ENCODE measurements at places on chromosomes 16 and 17.

DNA sequence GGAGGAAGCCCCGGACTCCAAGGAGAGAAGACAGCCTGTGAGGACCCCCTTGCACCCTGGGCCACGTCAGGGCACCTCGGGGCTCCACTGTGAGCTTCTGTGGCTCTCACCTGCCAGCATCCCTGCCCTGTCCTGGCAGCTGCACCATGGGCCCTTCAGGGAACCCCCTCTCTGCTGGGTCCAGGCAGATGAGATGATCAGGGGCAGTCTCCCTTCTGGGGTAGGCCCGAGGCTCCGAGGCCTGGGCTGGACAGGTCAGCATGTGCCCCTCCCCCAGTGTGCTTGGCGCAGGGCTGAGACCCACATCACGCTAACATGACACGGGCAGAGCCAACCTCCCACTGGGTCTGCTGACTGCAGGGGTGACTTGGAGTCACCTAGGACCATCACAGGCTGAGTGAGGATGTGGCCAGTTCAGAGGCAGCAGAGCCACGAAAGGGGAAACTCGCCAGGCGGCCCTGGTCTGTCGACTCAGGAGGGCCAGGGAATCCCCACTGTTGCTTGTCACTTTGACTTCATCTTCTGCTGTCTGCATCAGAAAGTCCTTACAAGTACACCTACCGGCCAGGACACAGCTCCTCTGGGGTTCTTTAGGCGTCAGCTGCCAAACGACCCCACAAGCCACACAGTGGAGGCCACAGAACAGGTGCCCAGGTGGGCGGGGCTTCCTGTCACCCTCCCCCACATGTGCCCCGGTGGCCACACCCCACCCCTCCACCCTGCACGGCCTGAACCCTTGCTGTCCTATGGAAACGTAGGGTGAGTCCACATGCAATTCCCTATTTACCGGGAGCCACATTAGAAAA lies 2.2 kb downstream of the GALNS start:
- DNase-seq = peak; percentile 47

DNA sequence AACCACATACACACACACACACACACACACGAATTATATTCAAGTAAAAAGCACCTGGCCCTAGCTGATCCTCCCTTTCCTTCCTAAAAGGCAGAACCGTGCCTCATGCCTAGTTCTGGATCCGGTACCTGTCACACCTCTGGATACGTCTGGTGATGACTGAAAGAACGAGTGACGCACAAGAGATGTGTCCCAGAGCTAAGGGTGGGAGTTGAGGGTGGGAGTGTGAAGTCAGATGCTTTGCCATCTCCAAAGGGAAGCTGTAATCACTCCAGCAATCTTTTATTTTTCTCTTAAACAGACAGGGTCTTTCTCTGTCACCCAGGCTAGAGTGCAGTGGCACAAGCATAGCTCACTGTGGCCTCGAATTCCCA lies 26.5 kb upstream of the GSG1L start:
- DNase-seq = no peak

- DNase-seq = peak; percentile 88
Observed at GRCh38 chr16:29848420-29849297, 14.4 kb downstream of the CDIPT start.

GRCh38 chr17:73317513-73318426 lies 6.0 kb upstream of the CDC42EP4 start:
- DNase-seq = no peak

GRCh38 chr17:41521574-41522261 lies 3.0 kb upstream of the KRT15 start:
- no peak for DNase-seq

GRCh38 chr16:67844497-67844896 lies 2.2 kb upstream of the NUTF2 start:
- no peak for DNase-seq

GRCh38 chr16:30615358-30616091 lies 5.3 kb upstream of the ZNF689 start:
- DNase-seq = peak; percentile 78

DNA sequence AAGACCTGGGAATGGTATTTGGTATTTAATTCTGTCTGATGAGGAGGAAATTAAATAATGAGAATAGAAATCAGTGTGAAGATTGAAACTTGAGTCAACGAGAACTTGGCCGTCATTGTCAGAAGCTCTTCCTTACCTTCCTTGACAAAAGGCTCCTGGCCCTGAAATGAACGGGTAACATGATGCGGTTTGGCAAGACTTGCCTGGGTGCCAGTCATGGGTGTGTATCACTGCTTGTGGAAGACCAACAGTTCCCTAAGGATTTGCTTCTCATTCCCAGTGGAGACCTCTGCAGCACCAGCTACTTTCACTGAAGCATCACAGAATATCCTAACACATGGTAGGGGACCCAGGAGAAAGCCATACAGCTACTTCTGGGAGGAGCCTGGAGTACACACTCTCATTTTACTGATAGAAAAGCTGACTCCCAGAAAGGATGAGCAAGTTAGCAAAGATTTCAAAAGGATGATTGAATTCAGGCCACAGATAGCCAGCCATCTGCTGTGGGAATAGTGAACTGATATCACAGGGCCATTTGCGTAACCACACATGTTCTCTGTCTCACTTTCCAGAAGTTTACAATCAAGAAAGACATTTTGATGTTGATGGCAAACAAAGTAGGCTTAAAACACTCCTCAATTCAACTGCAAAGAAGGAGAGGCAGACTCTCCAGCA lies 258.1 kb upstream of the SALL1 start:
- no peak for DNase-seq

GRCh38 chr16:27330542-27330941 lies 16.8 kb downstream of the IL4R start:
- no peak for DNase-seq

- DNase-seq = peak; percentile 53
Observed at GRCh38 chr16:11181899-11182279, 74.1 kb downstream of the SOCS1 start.

GRCh38 chr17:75373280-75373679 lies 32.2 kb downstream of the GRB2 start:
- DNase-seq = no peak

DNA sequence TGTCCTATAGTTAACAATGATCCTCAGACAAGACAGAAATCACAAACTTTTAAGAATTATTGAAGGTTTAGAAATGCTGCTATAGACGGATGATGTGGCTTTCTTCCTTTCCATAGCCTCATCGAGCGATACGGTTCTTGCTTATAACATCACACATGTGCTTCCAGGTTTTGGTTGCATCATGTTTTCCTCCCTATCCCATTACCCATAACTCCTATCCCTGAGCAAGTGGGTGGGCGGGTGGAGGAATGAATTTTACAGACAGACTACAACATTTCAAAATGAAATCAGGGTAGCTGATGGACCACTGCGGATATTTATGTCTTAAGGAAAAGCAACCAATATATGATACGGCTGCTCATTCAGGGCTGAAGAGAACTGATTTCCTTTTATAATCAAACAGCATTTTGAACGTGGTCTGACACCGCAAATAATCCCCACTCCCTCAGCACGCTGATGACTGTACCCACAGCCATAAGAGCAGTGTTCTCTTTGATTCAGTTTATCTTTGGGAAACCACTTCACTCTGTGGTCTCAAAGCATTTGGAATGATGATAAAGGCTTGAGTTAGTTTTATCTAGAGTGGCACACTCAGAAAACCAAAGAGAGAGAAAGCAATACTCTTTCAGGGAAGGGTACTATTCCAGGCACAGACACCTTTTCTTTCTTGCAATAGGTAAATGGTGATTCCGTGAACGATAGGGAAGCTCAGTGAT lies 4.6 kb upstream of the AKTIP start:
- DNase-seq = no peak

GRCh38 chr16:48176635-48177408 lies 21.0 kb upstream of the ABCC12 start:
- no peak for DNase-seq

DNA sequence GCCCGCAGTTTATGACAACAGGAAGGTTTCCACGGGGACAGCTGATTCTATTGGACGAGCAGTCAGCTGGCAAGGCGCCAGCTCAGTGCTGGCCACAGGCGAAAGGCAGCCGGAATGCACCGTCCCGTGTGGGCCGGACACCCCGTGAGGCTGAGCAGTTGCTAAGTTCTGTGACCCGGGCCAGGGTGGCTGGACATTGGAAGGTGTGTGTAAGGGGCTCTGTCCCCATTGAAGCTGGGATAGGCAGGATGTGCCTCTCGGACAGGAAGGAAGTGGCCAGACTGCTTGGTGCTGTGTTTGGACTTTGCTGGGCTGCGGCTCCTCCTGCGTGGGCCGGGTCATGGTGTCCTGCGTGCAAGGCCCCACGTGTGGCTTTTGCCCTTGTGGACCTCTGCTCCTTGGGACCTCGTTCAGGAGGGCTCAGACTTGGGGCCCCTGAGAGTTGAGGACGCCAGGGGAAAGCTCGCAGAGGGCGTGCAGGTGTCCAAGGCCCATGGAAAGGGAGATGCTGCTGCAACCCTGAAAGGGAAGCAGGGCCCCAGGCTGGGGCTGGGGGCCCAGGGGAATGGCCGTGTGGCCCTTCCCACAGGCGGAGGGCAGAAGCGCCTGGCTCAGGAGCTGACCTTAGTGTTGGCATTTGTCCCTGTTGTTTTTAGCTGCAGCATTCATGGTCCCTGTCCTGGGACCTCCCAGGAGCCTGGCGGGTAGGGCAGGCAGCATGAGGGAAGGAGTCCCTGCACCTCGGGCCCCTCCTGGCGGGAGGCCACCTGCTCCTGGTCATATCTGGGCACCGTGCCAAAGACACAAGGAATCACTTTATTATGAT lies 10.0 kb downstream of the BAIAP2 start:
- DNase-seq = no peak

GRCh38 chr17:37567137-37567536 lies 42.1 kb downstream of the SYNRG start:
- DNase-seq = no peak

GRCh38 chr17:46977348-46977747 lies 1.7 kb downstream of the RPRML start:
- no peak for DNase-seq

GRCh38 chr16:50476486-50477255 lies 71.5 kb upstream of the NKD1 start:
- no peak for DNase-seq

- no peak for DNase-seq
Observed at GRCh38 chr17:83009414-83010205, 69.8 kb upstream of the METRNL start.

GRCh38 chr17:7221278-7222092 lies 1.7 kb downstream of the ACADVL start:
- no peak for DNase-seq

- DNase-seq = no peak
Observed at GRCh38 chr17:58488428-58488890, 251 bp upstream of the HSF5 start.

DNA sequence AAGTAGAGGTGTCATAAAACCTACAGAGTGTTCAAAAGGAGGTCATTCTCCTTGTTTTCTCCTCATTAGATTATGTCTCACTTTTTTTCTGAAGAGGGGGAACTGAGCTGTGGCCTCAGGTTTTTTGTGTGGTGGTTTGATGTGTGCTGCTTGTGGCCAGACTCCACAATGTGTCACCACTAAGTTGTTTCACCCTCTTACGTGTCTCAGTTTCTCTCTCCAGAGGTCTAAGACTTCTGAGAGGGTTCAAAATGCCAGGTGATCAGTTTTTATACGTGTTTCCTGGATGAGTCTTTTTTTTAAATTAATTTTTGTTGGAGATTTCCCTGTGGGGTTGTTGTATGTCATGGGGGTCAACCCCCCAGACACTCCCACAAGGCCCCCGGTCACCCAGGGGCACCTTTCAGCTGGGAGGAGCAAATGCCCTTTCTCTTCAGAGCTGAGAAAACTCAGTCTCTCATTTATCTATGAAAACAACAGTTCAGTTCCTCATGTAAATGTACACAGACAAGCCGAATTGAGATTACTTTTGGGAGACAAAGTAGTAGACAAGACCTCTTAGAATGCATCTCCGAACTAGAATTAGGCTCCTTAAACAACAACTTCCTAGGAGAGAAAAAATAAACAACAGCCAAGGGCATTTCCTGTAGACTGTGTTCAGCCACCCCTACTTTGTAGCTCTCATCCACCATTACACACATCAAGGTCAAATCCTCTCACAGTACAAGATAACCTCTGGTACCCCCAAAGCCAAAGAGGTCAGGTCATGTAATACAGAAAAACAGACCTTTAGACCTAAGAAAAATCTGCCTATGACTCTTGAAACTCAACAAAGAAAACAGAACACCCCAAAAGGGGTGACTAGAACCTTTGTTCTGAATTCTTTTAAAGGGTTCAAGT lies 23.9 kb upstream of the TMEM98 start:
- DNase-seq = no peak

- DNase-seq = no peak
Observed at GRCh38 chr16:83602761-83603722, 204.7 kb upstream of the HSBP1 start.

DNA sequence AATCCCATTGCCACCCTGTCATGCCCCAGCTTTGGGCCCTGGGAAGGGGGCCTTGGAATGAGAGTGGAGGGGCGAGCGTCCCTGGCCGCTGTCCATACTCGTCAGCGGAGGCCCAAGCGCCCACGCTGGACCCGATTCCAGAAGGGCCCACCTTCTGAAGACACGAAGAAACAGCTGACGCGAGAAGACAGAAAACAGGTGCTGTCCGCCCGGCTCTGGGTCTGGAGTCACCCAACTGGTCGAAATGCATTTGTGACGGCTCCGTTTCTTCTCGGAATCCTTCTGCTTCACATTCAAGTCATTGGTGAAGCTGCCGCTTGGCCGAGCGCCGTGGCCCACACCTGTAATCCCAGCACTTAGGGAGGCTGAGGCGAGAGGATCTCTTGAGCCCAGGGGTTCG lies 52.9 kb upstream of the PVALEF start:
- no peak for DNase-seq

DNA sequence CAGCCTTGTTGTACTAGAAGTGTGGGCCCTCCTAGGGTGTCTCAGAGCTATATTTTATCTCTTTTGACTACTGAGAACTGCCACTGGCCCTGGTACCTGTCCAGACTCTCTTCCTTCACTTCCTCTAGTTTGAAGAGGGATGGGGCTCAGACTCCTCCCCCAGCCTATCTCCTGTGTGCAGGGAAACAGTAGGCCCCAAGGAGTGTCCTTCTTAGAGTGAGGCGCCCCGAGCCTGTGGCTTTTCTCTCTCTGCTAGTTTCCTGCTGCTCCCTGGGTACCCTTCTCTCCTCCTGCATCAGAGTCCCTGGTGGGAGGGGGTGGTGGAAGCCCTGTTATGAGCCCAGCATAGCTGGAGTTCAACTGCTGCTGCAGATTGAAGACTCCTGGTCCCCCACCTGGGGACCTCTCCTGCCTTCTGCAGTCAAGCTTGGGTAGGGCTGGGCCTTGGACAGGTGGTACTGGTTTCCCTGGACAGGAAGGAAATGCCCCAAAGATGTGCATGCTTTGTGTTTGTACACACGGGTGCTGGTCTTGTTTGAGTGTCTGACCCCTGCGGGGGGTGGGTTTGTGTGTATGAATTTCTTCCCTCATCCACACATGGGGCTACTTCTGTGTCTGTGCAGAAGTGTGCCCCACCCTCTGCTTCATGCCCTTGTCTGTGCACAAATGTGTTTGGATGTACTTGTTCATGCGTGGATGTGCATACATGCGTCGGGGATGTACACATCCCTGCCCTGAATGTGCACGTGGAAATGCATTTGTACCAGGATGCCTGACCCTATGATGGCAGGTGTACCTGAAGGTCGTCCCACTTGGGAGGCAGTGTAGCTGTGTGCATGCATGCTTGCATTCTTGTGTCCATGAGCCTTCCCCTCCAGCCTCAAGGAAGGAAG lies 6.9 kb downstream of the RARA start:
- DNase-seq = no peak
